Activated CD8-positive, alpha-beta memory T cell treated with anti-CD3 and anti-CD28 coated beads, Interleukin-2, amount 10 ng/mL, durations not matched to agents 7 days and 5 days (primary cell): ENCODE measurements at places on chromosomes 5 and 9. TPM values are rescaled to one million over a fixed set of nuclear protein-coding genes. Genes with fewer than 3 reads are reported as not detected.

- no peak for DNase-seq
These were observed 10.1 kb downstream of the PLIN2 start for GRCh38 chr9:19117039-19117716.

DNA sequence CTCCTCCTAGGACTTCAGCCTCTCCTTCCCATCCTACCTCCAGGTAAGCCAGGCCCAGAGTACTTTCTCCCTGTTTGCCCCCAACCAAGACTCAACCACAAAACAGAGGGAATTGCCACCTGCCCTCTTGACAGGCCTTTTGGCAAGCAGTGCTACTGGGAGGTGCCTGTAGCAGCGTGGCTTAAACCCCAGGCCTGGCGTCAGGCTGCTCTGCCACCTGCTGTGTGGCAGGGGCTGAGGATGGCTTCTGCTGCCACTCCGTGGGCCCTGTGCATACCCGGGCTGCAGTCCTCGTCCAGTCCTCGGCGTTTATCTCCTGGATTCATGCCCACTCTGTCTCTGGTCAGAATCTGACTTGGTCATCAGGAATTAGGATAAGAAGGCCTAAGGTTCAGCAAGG, 163.1 kb downstream of the PAX5 start:
- no peak for DNase-seq

- no peak for DNase-seq
These were observed 66.3 kb upstream of the PAPPA start for GRCh38 chr9:116087246-116087645.

DNA sequence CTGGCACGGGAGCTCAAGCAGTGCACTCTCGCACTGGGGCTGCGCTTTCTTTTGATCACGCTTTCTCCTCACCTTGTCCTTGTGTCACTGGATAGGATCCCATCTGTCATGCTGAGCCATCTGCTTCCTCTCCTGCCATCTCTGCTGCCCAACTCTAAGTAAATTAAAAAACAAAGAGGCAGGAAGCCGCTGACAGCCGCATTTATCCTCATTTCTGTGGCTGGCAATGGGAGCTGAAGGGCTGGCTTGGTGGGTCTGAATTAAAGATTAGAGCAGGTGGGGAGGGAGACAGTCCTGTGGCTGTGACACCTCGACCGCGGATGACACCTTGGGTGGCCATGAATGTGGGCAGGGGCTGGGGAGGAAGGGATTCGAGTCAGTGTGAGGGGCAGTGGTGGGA, 159.2 kb upstream of the ALDH1B1 start:
- no peak for DNase-seq

The SHOC1 gene
- total RNA-seq, result not detected

GRCh38 chr5:181203093-181203711, 1.8 kb downstream of the TRIM7 start:
- no peak for DNase-seq

The SLC45A2 gene
- total RNA-seq, result 0.21 TPM

- DNase-seq, result no peak
These were observed 44.2 kb downstream of the PKD2L2 start for GRCh38 chr5:137933491-137933911.

DNA sequence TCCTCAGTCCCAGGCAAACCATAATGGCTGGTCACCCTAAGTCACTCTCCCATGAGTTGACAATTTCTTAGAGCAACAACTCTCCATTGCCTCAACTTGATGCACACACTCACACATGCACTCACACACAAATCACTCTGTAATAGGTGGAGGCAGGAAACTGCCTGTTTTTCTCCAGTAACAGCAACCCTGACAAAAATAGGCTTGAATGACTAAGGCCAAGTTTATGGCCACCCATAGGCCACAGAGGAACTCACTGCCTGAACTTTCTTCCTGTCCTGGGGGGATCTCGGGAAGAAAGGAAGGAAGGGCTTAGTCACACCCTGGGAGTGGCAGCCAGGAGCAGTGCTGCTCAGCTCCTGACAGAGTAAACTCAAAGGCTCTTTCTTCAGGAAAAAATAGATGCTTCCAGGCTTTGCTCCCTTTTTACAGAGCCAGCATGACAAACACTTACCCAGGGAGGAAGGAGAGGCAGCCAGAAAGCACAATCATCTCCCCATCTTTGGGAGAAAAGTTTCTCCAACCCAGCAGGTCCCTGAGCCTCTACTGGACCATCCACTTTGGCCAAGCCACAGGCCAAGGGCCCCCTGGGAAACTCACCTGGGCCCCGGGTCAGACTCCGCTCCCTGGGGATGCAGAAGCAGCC, 368 bp downstream of the SH3TC2 start:
- DNase-seq, result no peak

The SLC26A2 gene
- total RNA-seq, result 8.4 TPM

- no peak for DNase-seq
These were observed 49.5 kb upstream of the MACIR start for GRCh38 chr5:103209065-103209464.

DNA sequence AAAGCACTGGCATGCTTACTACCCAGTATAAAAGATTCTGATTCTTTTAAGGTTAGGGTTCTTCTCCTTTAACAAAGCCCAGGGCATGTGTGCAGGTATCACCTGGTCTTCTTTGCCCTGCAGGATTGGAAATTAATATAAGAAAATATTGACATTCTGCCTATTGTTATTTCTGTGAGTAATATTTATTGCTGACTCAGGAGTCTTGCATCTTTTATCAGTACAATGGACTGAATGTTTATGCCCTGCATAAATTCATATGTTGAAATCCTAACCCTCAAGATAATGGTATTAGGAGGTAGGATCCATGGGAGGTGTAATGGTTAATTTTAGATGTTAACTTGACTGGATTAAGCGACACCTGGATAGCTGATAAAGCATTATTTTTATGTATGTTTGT, 189.0 kb downstream of the LRRC70 start:
- DNase-seq, result no peak

GRCh38 chr9:33858423-33858822, 41.5 kb downstream of the UBE2R2 start:
- DNase-seq, result no peak

- no peak for DNase-seq
These were observed 33.4 kb downstream of the TEK start for GRCh38 chr9:27142299-27142930.

The TEX10 gene
- 24.4 TPM for total RNA-seq

The CATSPER3 gene
- 0.82 TPM for total RNA-seq

DNA sequence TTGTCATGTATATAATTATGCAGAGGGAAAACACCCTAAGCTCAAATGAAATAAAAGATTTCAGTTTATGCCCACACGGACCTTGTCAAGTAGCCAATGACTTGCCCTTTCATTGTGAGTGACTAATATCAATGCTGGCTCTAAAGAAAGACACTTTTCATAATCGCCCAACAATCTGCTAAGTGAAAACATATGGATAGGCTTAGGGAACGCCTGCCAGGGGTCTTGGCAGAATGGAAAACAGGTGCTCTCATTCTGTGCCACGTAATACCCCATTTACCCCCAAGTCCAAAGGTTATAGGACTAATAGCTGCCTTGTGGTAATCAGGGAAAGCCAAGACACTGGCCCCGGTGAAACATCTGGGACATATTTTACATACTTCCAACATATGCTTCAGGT, 157.7 kb downstream of the SLF1 start:
- no peak for DNase-seq

The TOR1A gene
- total RNA-seq, result 56.1 TPM

DNA sequence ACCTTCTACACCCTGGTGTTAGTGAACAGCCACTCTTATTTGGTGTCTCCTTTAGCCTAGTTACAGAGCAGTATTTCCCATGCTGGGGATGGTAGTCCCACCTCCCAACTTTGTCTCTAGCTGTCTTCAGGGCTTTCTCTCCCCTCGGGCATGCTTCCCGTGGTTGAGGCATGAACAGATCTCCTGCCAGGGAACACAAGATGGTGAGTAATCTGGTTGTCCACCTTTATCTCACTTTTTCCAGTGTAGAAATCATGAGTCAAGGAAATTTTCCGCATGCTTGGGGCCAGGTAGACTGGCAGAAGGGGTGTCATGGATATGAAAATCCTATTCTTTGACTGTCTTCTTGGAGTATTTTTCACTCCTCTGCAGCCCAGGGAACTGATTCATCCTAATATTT, 532.9 kb downstream of the ANXA1 start:
- DNase-seq, result no peak

- DNase-seq, result peak; percentile 15
These were observed 13.7 kb downstream of the FCN2 start for GRCh38 chr9:134894136-134894860.

DNA sequence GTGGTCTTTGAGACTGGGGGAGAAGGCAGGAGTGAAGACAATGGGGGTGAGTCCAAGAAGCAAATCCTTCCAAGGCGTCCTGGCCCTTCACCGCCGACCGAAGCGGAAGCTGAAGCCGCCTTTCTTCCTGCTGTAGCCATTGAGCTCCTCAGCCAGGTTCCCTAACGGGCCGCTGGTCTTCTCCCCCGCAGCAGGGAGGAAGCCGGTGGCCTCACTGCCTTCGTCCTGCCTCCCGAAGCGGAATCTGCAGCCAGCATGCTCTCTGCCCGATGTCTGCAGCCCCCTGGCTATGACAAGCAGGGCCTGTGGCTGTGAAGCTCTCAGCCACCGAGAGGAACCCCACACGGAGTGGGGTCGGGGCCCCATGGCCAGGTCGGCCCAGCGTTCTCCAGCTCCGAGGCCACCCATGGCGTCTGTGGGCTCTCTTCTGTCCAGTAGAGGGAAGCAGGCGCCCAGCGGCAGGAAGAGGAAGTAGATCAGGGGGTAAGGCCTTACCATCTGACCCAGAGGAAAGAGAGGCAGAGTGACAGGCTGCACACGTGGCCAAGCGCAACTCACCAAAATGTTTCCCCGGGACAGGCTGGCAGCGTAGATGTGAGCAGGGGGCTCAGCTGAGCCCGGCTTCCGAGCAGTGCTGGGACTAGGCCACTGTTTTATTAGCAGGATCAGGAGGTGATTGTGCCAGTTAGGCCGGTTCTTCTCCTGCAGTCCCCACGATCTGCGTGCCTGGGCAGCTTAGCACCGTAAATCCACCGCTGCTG, 3.1 kb downstream of the QRFP start:
- no peak for DNase-seq

The GPRIN1 gene
- 3.4 TPM for total RNA-seq

The FOXD4 gene
- 0.15 TPM for total RNA-seq

- DNase-seq, result no peak
These were observed 23.9 kb upstream of the PPP2CA start for GRCh38 chr5:134249469-134250379.

DNA sequence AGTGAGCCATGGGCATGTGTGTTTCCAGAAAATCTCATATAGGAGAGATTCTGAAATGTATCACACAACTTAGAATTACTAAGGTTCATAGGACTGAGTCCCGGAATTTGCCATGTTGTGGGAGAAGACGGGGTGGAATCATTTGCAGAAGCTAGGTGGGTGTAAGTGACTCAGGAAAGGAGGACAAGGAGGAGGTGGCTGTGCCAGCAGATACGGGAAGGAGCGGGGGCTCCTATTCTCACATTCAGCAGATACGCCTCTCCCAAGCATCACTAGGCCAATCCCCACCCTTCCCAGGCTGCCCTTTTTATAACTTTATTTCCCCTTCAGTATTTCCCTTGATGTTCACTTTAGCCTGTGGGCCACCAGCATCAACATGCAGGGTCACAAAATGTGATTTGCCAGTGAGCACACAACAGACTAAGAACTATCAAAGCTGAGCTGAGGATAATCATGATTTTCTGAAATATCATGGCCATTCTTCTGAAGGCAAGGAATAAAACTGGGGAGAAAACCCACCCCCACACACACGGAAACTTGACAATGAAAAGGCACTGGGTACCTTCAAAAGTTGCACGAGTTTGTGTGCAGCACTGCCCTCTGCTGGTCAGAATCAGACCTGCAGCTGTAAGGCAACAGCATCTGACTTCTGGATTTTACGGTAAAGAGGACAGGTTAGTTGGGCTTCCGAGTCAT, 133.2 kb downstream of the MTX3 start:
- DNase-seq, result peak; percentile 84

DNA sequence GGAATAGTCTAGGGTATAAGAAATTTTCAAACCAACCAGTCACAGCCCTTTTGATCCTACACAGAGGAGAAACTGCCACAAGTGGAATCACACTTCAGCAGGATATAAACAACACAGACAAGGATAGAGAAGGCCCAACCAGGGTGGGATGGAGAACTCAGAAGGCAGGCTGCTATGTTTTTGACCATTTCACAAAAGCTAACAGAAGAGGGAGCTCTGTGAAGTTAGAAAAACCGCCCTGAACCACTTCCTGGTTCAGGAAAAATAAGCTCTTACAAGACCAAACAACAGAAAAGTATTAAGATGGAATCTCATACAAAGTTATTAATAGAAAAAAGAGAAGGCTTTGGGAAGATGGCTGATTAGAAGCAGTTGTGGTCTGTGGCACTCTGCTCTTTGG, 960 bp upstream of the IFNB1 start:
- DNase-seq, result no peak

DNA sequence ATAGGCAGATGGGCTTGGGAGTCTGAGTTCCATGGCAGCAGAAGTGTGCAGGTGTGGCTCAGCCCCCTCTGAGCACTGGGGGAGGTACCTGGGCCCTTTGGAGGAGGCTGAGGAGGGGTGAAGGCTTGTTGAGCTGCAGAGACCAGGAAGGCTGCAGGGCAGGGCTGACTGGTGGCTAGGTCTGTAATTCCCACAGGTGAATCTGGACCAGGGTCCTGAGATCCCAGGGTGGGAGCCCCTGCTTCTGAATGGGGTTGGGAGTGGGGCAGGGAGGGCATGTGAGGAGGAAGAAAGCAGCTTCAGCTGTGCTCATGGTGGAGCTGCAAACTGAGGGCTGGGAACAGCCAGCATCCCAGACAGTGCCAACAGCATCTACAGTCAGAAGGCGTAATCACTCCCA, 111.1 kb downstream of the CACNA1B start:
- DNase-seq, result no peak

- no peak for DNase-seq
These were observed 91.4 kb upstream of the PAPPA start for GRCh38 chr9:116062206-116062550.

- no peak for DNase-seq
These were observed 284.9 kb upstream of the IRX1 start for GRCh38 chr5:3310541-3311261.

- DNase-seq, result no peak
These were observed 38.1 kb upstream of the TUSC1 start for GRCh38 chr9:25716220-25716872.

- no peak for DNase-seq
These were observed 85.7 kb downstream of the GRAMD2B start for GRCh38 chr5:126508962-126509279.

The SH3TC2 gene
- not detected for total RNA-seq

The EQTN gene
- not detected for total RNA-seq

The POLR3G gene
- total RNA-seq, result 8.6 TPM

- no peak for DNase-seq
These were observed 134.2 kb downstream of the MPDZ start for GRCh38 chr9:13145340-13145739.
